AG04450 (cell line): ENCODE measurements at places on chromosomes 7 and 10.

DNA sequence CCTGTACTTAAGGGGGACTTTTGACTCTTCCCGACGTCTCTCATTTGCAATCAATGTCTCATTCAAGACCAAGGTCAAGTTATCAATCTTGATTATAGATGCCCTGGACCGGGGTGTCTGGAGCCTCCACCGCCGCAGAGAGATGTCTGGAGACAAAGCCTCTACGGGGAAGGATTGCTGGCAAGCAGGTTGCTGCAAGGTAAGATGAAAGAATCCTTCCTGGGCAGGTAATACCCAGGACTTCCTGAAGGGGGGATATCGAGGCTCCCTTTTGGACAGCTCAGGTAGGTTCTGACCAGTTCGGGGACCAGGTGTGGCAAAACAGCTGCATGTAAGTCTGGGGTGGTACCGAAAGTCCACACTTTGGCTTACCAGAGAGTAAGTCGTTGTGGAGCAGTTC is 12.5 kb upstream of the CUX1 start:
- DNase-seq = no peak

DNA sequence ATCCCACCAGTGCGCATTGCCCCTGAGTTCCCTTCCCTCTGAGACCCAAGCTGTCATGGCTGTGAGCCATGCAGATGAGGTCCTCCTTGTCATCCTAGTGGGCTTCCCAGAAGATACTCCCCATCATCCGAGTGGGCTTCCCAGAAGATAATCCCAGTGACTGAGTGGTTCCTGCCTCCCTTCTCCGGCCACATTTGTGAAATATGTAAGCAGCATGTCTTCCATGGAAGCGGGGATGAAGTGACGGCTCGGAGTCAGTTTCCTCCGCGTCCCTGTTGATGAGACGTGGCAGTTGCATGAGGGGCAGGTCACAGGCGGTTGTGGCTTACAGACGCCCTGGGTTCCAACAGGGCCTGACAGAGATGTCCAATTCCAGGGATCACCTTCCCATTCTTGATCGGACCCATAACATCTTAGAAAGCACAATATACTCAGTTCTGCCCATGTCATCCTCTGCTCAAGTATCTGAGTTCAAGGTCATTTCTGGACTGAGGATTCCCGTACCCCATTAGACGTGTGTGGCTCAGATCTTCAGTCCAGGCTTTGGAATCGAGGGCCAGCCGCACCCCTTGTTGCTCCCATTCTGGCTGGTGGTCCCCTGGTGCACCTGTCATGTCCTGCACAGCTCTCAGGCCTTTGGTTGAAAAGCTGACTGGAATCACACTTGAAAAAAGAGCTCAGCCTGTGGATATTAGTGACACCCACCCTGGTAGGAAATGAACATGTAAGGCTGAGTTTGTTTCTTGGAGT is 166.9 kb downstream of the PTPRN2 start:
- DNase-seq = no peak

GRCh38 chr10:18104223-18104872 is 35.9 kb upstream of the CACNB2 start:
- DNase-seq = no peak

DNA sequence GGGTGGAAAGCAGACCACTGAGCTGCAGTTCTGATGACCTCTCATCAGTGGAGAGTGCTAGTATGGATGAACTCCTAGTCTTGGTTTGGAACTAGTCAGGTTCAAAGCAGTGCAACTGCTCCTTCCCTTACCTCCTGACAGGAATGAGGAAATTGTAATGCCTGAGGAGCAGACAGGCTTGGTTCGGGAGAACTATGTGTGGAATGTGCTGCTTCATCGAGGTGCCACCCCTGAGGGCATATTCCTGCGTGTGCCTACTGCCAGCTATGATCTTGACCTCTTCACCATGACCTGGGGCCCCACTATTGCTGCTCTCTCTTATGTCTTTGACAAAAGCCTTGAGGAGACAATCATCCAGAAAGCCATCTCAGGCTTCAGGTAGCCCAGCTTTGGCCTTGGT is 27.4 kb upstream of the NFKB2 start:
- no peak for DNase-seq

GRCh38 chr10:112741830-112742402 is 208.1 kb upstream of the TCF7L2 start:
- no peak for DNase-seq

DNA sequence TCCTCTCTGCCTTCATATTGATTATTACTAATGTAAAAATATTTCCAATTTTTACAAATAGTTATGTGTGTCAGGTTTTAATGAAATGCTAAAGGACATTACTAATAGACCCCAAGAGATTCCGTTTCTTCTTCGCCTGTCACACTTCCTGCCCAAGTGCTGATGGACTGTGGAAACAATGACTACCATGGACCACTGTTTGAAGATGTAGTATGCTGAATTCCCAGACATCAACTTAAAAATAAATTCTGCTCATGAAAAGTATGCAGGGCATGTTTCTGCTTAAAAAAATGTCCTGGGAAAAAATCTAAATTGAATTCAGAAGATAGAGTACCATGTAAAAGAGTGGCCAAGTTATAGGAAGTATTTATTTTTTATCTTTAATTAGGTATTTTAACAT is 52.1 kb downstream of the ST7 start:
- DNase-seq = no peak

DNA sequence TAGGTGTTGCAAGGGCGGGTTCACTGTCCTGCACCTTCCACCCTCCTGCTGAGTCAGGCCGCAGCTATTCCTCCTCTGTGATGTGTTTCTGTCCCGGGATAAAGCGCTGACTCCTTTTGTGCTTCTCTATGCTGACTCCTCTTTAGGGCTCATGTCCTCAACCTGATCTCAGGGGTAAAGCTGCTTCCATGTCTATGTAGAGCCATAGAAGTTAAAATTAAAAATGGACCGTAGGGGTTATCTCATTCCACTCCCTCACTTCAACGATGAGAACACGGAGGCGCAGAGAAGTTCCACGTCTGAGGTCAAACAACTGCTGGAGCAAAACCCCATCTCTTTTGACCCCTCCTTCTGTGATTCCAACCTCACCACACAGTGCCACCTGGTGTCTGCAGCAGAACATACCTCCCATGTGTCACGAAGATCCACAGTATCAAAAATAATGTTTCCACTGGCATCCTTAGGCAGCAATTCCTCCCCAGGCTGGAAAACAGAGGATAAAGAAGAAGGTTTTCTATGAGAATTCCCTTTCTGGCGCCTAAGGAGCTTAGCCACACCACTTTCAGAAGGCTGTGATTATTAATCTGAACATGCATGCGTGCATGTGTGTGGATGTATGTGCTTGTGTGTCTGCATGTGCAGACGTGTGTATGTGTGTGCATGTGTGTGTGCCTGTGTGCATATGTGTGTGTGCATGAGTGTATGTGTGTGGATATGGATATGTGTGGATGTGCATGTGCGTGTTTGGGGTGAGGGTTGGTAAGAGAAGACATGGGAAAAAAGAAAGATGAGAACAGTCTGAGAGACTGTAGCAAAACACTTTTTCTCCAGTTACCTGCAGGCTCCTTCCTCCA is 81.2 kb upstream of the UCN3 start:
- peak; percentile 27 for DNase-seq

DNA sequence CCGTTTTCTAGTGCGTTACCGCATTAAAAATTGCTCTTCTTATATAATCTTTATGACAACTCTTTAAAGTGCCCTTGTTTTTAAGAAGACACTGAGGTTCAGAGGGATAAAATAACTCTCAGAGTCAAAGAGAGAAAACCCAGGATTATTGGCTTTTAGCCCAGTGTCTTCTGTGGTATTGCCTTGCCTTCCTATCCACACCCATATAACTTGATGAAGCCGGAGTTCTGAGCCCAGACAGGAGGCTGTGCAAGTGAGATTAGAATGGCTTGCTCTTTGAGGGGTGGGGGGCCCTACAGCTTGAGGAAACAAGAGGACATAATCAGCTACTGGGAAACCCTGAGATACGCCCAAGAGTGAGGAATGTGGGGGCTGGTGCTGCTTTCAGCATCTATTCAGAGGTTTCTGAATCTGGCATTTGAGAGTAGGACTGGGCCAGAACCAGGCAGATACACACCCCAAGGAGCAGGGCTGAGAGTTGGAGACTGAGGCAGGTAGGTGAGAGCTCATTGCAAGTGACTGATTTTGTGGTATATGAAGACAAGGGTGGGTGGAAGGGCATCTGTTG is 2.3 kb downstream of the PRXL2A start:
- DNase-seq = no peak

DNA sequence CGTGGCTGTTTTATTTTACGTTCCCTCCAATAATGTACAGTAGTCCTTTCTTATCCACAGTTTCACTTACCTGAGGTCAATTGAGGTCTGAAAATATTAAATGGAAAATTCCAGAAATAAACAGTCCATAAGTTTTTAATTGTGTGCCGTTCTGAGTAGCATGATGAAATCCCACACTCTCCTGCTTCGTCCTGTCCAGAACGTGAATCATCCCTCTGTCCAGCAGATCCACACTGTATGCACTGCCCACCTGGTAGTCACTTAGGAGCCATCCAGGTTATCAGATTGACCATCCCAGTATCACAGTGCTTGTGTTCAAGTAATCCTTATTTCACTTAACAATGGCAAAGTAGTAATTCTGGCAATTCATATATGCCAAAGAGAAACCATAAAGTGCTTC is 46.3 kb downstream of the STARD3NL start:
- no peak for DNase-seq
